Stimulated activated CD4-positive, alpha-beta T cell treated with anti-CD3 and anti-CD28 coated beads, TNF-alpha, amount 100 ng/mL, for 24 hours (primary cell): ENCODE measurements at places on chromosomes 1 and 21.

- DNase-seq, result no peak
These were observed 235.7 kb upstream of the RAB4A start for GRCh38 chr1:229035054-229035747.

GRCh38 chr1:117368116-117369108, 1.2 kb downstream of the MAN1A2 start:
- DNase-seq, result no peak

GRCh38 chr1:242242983-242243382, 244.1 kb upstream of the MAP1LC3C start:
- DNase-seq, result no peak

GRCh38 chr1:241990040-241990439, 8.9 kb downstream of the MAP1LC3C start:
- no peak for DNase-seq

DNA sequence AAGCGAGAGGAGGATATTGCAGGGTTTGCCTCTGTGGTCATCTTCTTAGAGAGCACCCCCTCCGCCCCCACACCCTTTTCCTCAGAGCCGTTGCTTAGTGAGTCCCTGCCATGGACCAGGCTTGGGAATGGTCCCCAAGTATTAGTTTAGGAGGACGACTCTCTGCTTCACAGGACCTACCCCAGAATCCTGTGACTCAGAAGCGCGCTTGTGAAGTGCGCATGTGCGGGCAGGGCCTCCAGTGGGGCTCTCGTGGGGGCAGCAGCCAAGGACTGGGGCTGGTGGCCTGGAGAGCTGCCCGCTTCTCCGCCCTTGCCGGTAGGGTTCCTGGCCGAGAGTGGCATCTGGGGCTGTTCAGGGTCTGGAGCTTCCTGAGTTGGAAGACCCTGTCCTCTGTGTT, 37.3 kb upstream of the HMGN1 start:
- DNase-seq, result no peak

DNA sequence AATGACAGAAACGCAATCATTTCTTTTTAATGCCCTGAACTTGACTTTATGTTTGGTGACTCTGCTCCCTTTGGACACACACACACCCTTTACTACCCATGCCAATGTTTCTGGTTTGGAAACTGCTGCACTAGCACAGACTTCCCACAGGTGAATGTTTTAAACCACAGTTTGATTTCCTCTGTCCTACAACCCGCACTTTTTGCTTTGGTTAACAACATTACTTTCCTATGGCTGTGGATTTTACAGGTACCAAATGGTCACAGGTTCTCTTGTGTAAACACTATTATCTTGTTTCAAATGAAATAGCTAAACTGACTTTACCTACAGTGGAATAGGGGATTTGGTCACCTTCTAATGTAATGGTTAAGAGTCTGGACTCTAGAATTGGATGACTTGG, 51.5 kb upstream of the ZNF644 start:
- DNase-seq, result no peak

GRCh38 chr1:214854126-214854875, 228.2 kb upstream of the KCNK2 start:
- no peak for DNase-seq

- no peak for DNase-seq
These were observed 25.6 kb downstream of the IL23R start for GRCh38 chr1:67191668-67192520.

GRCh38 chr1:37605806-37606474, 10.2 kb upstream of the GNL2 start:
- DNase-seq, result no peak

GRCh38 chr1:108124622-108125311, 75.4 kb downstream of the SLC25A24 start:
- DNase-seq, result no peak
